ENCODE measurements at places on chromosomes 13 and 19. TPM values are rescaled to one million over a fixed set of nuclear protein-coding genes. Genes with fewer than 3 reads are reported as not detected.
A peak's percentile ranks its signal among the peaks of the same experiment; 100 is the strongest.

The RFPL4AL1 gene
- total RNA-seq, result not detected

- no peaks in the 10 kb centered on the region for H3K36me3 ChIP-seq
- H3K27ac ChIP-seq, result no peak overlapping the region
- no peak overlapping the region for H3K4me3 ChIP-seq
- peaks cover 21% of the 10 kb centered on the region for H3K4me1 ChIP-seq
Measured at GRCh38 chr13:45718992-45719391, 16.9 kb downstream of the CBY2 start.

DNA sequence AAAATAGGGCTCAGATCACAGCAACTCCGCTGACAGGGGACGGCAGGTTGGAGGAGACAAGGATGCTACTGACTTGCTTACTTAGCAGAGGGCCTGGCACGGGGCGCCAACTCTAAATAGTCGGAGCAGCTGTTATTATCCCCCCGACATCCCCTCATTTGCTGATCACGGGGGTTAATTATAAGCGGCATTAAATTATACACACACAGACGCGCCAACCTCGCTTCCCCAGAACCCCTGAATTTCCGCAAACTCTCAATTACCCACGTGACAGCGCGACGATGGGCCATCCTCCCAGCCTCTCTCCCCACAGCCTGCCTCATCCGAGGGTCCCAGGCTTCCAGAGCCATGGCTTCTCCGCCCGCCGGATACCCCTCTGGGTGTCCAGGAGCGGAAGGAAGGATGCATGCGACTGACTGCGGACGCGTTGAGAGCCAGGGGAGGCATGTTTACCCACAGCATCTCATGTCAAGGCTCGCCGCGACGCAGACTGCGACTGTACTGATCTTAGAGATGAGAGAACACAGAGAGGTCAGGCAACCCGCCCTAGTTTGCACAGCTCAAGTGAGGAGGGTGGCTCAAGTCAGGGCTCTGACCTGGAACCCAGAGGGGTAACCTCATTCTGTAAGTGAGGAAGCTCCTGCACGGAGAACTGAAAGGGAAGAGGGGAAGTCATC lies 5.7 kb downstream of the PTPRS start:
- H3K27me3 ChIP-seq, result peaks cover 37% of the 10 kb centered on the region
- H3K27ac ChIP-seq, result no peak overlapping the region
- H3K4me3 ChIP-seq, result peak overlapping the region; percentile 15
- H3K4me1 ChIP-seq, result peaks cover 21% of the 10 kb centered on the region
- no peaks in the 10 kb centered on the region for H3K36me3 ChIP-seq

GRCh38 chr19:21891086-21891485 lies 55.1 kb upstream of the ZNF43 start:
- H3K4me1 ChIP-seq, result no peaks in the 10 kb centered on the region
- H3K27ac ChIP-seq, result no peak overlapping the region
- H3K36me3 ChIP-seq, result no peaks in the 10 kb centered on the region
- DNase-seq, result no peak

The PRODH2 gene
- 20.6 TPM for total RNA-seq

DNA sequence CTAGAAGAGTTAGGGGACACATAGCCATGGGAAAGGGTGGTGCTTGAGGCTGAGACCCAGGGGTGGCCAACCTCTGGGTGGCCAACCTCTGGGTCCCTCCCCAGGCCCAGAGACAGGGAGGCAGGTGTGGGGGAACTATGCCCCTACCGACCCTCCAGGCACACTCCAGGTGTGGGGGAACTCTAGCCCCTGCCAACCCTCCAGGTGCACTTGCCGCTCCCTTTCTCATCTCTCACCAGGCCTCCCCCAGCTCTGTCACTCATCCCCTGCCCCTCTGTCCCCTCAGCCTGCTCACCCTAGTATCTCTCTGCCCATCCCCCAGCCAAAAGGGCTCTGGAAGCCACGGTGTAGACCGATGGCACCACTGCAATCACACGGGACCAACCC lies 10.6 kb upstream of the VSTM2B start:
- H3K27me3 ChIP-seq, result peaks cover 65% of the 10 kb centered on the region
- H3K36me3 ChIP-seq, result no peaks in the 10 kb centered on the region
- no peaks in the 10 kb centered on the region for H3K4me1 ChIP-seq
- DNase-seq, result no peak
- no peak overlapping the region for H3K27ac ChIP-seq

GRCh38 chr19:51808333-51808986 lies 13.5 kb downstream of the FPR3 start:
- no peaks in the 10 kb centered on the region for H3K36me3 ChIP-seq
- no peaks in the 10 kb centered on the region for H3K4me1 ChIP-seq
- H3K4me3 ChIP-seq, result no peak overlapping the region
- H3K27ac ChIP-seq, result no peak overlapping the region
- DNase-seq, result no peak

GRCh38 chr13:72132075-72132474 lies 265.1 kb upstream of the DACH1 start:
- no peaks in the 10 kb centered on the region for H3K36me3 ChIP-seq
- no peaks in the 10 kb centered on the region for H3K27me3 ChIP-seq
- H3K27ac ChIP-seq, result no peak overlapping the region
- H3K4me1 ChIP-seq, result no peaks in the 10 kb centered on the region

The TMEM145 gene
- 0.88 TPM for total RNA-seq

The NHLRC3 gene
- total RNA-seq, result 17.3 TPM
